ENCODE measurements at places on chromosomes 7 and 10.

- DNase-seq: no peak
Observed at GRCh38 chr10:46222364-46222935, 64.3 kb upstream of the ANTXRL start.

DNA sequence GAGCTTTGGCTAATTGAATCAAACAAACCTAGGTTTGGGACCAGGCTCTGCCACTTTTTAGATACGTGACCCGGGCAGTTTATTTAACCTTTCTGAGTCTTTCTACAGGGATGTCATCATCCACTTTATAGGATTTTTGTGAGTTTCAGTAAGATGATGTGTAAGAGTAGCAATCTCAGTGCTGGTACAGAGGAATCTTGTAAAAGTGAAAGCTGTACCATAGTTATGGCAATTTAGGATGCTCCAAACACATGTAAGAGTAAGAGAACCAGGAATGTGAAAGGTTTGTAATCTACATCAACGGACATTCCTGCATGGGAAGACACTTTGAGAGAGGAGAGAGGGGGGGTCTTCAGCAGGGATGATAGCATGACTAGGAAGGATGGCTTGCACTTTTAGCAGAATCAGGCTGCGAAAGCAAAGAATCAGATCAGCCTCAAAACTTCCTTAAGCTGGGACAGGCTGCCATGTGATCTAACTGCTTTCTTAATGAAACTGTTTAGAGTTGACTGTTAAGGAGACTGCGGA is 968 bp downstream of the NOLC1 start:
- DNase-seq: no peak

- no peak for DNase-seq
Observed at GRCh38 chr7:68700414-68700813, 897.9 kb upstream of the AUTS2 start.

GRCh38 chr7:28961972-28962371 is 3.8 kb upstream of the TRIL start:
- no peak for DNase-seq

- no peak for DNase-seq
Observed at GRCh38 chr7:730501-731439, 3.7 kb upstream of the PRKAR1B start.

- DNase-seq: no peak
Observed at GRCh38 chr10:80280071-80280800, 9.2 kb downstream of the MAT1A start.

GRCh38 chr7:101506531-101506930 is 122.6 kb downstream of the MYL10 start:
- no peak for DNase-seq

- DNase-seq: no peak
Observed at GRCh38 chr7:38630720-38631673, at the start of gene AMPH. Gene AMPH (minus strand): TSS chr7:38631373. CDS start chr7:38631351, 22 bp downstream.
